ENCODE measurements at places on chromosomes 1 and 21.
A peak's percentile ranks its signal among the peaks of the same experiment; 100 is the strongest.

DNA sequence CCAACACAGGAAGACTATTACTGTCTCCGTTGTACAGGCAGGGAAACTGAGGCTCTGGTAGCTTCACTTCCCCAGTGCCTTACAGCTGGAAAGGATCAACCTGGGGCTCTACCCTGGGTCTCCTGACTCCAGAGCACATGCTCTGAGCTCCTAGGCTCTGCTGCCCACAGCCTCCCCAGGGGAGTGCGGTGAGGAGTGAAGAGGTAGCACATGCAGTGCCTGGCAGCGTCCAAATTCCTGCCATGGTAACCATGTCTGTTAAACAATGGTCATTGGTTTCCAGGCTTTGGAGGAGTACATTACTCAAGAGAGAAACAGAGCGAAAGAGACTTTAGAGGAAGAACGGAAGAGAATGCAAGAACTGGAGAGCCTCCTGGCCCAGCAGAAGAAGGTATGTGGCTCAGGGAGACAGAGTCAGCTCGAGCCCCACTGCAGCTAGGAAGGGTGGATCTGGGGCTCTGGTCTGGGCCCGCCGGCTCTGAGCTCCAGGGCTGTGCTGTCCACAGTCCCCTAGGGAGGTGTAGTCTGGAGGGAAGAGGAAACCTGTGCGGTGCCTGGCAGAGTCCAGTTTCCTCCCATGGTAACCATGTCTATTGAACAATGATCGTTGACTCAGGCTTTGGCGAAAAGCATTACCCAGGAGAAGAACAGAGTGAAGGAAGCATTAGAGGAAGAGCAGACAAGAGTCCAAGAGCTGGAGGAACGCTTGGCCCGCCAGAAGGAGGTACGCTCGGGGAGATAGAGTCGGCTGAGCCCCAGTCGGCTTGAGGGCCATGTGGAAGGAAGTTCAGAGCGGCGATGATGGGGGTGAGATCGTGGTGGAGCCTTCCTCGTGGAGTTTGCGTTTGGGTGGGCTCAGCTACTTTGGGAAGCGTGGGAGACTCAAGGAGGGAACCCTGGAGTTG, 64.6 kb upstream of the EFHD2 start:
- no peak for DNase-seq

DNA sequence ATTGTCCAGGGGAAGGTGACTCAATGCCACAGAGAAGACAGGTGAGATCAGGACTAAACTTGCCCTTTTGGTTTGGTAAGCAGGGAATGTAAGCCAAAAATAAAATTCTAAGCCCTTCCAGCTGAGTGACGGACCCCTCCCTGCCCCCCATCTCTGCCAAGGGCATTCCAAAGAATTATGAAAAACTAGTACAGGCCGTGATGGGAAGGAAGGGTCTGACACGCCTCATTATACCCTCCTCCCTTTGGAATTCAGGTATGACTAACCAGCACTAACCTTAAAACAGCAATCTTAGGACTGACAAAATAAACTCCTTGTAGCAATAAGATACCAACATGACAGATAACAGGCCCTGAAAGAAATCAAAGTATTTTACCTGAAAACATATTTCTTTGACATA, 99.6 kb downstream of the GABPA start:
- no peak for DNase-seq

DNA sequence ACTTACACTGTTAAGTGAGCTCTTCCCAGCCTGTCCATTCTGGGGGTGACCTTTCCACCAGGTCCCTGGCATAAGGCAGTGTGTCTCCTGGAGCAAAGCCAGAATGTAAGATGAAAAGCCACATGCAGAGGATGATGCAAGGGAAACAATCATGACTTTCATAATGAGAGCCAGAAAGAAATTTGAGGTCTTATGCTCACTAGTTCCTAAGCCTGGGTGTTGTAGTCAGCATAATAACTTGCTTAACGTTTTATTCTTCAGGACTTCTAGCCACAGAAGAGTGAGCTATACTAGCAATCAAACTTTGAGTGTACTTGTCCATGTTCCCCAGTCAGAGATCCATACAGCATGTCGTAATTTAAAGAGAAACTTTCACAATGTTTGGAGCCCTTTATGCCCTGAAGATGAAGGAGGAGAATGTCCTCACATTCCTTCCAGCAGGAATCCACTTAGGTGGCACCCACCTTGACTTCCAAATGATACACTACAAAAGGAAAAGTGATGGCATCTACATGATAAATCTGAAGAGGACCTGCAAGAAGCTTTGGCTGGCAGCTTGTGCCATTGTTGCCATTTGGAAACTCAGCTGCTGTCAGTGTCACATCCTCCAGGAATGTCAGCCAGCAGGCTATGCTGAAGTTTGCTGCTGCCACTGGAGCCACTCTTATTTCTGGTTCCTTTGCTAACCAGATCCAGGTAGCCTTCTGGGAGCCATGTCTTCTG, 60.5 kb upstream of the FOXD3 start:
- DNase-seq = no peak

DNA sequence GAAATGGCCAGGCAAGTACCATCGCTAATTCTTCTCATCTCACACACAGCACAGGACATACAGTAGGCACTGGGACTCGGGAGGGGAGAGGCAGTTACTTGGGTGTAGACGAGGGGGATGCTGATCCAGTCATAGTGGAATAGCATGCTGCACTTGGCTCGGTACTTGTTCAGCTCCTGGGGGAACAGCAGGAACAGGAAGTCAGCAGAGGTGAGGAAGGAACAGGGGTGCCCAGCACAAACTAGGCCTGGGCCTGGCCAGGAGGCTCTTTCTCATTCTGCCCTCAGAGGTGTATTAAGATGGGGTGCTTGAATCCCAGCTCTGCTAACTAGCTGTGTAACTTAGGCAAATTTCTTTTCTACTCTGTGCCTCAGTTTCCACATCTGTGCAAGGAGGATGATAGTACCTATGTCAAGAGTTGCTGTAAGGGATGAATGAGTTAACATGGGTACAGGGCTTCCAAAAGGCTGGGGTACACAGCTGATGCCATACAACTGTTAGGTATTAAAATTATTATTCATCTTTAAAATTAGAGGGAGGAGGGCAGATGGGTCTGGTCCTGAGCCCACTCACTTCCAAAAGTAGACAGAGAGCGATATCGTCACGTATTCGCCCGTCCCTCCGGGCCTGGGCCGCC, 2.4 kb downstream of the BEST4 start:
- DNase-seq = no peak

DNA sequence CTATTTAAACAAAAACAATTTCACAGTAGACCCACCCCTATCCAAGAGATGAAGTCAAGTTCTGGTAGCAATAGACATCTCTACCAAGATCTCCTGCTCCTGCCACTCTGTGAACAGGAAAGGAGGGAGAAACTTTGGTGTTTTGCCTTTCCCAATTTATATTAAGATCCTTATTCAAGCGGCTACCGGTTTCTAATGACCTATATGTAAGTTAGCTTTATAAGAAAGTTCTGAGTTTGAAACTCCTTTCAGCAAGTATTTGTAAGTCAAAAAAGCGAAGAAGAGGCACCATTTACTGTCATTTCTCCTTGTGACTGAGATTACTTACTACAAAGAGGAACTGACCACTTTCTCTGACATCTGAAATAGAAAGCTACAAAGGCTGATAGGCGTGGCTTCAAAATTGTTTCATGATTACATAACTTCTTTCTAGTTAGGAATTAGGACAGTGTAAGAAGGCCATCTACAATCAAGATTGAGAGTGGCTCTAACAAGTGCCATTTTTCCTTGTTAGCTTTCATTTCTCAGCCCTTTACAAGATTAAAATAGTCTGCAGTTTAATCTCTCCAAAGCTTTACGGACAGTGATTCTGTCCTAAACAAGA, at the start of gene MNDA:
MNDA (plus strand) TSS at position 448 of the 604 bp plus-strand sequence. CDS start 10,803 bp downstream, outside the sequence.
- no peak for DNase-seq

DNA sequence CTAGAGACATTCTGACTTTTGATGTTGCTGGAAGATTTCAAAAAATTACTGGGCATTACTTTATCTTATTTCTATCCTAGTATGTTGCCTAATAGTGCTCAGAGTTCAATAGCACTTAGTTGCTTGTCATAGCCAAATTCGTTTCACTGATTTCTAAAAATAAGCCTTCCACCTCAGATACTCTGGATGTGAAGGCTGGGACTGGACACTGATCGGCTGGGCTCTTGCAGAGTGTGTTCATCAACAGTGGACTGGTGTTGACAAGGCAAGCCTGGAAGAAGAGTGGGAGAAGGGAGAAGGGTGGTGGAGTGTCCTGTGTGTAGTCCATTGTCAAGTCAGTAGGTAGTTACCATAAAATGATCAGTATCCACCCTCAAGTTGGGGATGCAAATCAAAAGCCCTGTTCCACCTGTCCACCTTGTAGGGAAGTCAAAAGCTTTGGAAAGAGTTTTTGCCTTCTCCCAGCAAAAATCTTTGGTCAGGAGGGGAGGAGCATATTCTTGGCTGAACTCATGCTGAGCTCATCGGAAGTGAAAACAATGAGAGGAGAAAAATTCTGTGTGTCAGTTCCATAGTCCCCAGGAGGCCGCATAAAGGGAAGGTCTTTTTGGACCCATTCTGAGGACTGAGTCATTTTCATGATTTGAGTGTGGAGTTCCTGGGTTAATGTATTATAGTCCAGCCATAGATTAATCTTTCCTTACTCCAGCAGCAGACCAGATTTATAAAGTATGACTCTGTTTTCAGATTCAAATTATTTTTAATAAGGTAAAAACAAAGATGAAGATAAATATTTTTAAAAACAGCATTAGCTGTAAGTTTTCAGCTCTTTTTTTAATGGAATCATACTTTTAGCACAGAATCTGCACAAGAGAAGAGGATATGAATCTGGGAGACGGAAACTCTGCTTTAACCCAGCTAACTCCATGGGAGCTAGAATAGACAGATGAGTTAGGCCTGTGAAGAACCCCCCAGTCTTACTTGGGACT, 99.5 kb upstream of the BMP8A start:
- DNase-seq = peak; percentile 80

- no peak for DNase-seq
Observed at GRCh38 chr1:108036796-108037562, 72.0 kb upstream of the VAV3 start.

DNA sequence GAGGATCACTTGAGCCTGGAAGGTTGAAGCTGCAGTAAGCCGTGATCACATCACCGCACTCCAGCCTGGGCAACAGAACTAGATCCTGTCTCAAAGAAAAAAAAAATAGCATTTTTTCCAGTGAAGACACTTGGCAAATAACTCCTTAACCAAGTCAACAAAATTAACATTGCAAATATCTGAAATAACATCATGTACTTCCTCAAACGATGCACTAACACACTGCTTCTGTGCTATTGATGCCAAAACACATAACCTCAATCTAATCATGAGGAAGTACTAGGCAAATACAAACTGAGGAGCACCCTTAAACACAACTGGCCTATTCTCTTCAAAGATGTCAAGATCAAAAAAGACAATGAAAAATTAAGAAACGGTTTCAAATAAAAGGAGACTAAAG, 32.3 kb downstream of the PABPC4 start:
- DNase-seq = no peak

DNA sequence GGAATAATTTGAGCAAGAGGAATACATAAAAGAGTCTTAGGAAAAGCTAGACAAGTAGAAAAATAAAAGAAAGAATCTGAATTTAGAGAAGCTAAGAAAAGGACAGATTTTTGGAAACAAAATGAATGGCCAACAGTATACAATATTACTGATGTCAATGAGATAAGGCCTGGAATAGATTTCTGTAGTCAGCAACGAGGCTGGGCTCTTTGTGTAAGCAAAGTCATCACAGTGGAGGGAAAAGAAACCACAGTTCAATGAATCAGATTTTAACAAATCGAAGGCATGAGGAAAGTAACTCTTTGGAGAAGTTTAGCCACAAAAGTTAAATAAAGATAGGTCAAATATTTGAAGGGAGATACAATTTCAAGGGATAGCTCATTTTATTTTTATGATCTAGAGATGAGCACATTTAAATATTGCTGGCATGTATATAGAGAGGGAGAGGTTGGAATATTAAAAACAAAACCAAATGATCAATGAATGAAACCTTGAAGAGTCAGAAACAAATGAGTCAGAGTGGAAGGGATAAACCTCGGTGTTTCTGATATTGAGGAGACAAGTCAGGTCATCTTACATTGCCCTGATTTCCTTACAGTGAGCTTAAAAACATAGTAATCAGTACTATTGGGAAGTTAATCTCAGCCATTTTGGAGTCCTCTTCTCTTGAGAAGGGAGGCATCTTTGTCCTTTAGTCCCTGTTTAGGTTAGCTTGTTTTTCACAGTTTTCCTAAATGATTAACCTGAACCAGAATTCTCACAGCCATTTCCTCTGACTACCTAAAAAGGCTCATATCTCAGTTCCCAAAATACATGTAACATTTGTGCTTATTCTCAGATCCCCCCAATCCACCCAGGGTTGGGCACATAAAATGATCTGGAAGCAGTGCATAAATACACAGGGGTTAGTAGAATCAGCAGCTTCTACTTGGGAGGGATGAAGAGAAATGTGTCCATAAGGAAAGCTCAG, 620.0 kb upstream of the B3GALT2 start:
- DNase-seq = no peak

DNA sequence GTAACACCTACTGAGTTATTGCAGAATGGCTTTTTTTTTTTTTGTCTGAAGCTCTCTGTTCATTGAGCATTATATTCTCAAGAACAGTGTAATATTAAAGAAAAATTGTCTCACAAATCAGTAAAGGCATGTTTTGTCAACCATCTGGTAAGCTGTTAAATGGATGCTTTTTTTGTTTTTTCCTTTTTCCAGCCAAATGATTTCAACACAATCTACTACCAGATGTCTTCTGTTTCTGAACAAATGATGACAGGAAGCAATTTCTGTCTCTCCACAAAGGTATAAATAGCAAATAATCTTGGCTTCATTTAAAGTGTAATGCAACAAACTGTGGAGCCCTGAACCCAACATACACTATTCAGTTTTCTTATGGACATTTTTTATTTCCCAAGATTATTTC, 78.6 kb upstream of the RGS2 start:
- DNase-seq = no peak

- DNase-seq = no peak
Observed at GRCh38 chr1:176959191-176959820, 205.2 kb downstream of the ASTN1 start.

DNA sequence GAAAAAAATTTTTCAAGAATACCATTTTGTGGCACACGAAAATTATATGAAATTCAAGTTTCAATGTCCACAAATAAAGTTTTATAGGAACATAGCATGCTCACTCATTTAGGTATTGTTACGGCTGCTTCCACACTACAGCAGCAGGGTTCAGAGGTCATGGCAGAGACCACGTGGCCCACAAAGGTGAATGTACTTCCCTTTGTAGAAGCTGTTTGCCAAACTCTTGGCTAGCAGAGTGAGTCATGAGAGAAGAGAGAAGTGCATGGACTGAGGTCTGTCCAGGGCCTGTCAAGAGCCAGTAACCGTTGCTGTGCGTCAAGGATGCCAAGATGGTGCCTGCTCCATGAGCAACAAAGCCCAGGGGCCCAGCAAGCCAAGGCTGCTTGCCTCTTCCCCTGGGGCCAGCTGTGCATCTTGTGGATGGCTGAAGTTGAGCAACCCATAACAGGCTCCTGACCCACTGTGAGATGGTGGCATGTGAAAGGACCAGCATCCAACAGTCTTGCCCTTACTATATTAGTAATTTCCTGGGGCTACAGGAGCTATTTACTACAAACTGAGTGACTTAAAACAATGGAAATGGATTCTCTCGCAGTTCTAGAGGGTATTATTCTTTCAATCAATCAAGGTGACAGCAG, 64.8 kb upstream of the ATP5PO start:
- no peak for DNase-seq

GRCh38 chr1:113898241-113898814, 6.3 kb downstream of the AP4B1 start:
- DNase-seq = no peak

- no peak for DNase-seq
Observed at GRCh38 chr21:29018540-29018939, 609 bp downstream of the RWDD2B start.

Measured in amniotic stem cell (primary cell).